Astrocyte of the spinal cord (primary cell): ENCODE measurements at places on chromosomes 3 and 15.
A peak's percentile ranks its signal among the peaks of the same experiment; 100 is the strongest.

GRCh38 chr3:14525685-14526631 is 14.2 kb downstream of the GRIP2 start:
- no peak for DNase-seq

DNA sequence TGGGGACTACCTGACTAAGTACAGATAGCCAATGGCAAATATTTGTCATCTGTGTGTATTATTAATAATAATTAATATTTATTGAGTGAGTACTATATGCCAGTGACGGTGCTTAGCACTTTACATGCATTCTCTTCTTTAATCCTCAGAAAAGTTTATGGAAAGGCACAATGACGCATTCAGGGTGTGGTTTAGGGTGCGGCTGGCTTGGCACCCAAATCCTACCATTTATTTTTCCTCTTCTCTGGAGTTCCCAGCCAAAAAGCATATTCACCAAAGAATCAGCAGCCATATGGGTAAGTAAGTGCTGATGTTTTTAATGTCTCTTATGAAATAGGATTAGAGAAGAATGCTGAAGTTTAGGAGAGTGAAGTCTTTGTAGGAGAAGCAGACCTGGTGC is 140.4 kb upstream of the TP63 start:
- no peak for DNase-seq

DNA sequence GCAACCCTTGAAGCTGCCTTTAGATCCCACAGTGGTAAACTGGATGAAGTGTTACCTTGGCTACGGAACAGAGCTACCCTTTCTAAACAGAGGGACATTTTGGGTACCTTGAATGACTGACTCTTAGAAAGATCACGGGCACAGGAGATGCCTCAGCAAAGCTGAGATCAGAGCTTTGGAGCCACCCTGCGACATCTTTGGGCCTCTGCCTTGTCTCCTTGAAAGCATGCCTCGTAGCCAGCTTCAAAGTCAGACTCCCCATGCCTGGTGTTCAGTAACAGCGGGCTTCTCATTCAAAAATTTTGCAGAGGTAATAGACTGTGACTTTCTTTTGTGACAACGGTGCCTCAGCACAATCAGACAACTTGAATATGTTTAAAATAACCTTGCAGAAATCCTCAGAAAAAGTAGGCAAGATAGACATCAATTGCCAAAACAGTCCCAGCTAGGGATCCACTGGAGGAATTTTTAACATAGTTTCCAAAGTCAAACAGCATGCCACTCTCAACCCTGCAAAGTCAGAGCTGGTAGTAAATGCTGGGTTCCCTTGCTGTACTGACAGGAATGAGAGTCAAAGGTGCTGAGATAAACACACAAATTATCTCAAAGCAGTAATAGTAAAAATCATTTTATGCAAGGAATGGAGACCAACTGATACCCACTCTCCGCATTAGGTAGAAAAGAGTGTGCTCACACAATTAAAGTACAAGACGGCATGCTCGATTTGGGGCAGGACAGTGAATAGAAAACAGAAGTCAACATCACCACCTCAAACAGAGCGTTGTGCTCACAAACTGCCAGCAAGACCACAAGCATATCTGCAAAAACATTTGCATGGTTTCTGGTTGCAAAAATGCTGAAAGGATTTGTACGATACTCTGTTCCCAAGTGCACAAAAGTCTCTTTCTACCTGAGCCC is 82.1 kb downstream of the MYO1E start:
- DNase-seq: no peak

DNA sequence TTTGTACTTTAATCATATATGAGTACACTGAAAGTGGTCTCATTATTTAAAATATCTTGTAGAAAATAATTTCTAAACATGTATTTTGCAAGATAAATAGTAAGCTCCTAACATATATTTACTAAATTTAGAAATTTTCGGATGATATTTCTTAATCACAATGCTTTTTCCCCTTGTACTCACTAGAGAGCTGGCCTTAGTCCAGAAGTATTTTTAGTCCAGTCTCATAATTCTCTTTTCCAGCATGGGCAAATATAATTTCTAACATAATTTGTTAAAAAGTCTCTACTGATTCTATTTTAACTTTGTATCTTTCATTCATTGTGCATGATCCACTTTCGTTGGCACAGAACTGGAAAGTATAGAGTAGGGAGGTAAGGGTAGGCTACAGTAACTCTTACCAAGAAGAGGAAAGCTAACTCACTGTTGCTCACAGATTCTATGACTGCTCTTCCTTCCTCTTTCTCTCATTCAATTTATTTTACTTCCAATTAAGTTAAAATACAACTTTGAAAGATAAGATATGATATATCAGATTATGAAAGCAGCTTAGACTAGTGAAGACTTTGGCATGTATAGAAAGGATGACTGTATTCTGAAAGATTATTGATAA is 39.3 kb downstream of the FGF7 start:
- no peak for DNase-seq

GRCh38 chr3:81521855-81522254 is 239.6 kb downstream of the GBE1 start:
- DNase-seq: no peak

DNA sequence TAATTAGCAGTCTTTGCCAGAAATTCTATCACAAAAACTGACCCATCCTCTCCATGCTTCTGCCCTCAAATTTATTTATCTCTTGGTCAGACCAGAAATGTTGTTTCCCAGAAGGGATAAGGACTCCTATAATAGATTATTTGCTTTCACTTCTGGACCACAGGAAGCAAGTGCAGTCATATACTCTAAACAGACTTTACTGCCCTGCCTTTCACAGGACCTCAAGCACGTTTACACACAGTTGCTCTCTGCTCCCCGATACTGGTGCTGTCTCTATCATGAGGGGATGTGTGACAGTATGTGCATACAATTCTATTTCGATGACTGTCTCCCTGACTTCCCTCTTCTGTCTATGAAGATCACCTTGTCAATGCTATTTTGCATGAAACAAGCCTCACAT is 205.5 kb upstream of the TGFBR2 start:
- peak; percentile 15 for DNase-seq

- DNase-seq: no peak
Measured at GRCh38 chr3:79258479-79258878, 509.3 kb downstream of the ROBO1 start.

GRCh38 chr3:49727924-49728361 is 4.2 kb upstream of the GMPPB start:
- DNase-seq: no peak

DNA sequence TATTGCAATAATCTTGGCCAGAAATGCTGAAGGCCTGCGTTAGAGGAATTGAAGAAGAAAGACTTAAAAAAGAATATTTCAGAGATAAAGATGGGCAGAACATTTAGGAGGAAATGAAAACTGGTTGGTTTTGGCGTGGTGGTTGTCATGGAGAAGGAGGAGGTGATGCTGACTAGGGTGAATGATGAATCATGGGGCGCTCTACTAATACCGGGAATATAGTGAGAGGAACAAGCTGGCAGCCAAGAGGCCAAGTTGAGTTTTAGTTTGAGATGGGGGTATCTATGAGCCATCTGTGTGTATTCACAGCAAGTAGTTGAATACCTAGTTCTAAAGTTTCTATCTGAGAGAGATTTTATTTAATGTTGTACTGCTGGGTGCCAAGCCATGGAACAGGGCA is 6.8 kb upstream of the GAP43 start:
- no peak for DNase-seq

DNA sequence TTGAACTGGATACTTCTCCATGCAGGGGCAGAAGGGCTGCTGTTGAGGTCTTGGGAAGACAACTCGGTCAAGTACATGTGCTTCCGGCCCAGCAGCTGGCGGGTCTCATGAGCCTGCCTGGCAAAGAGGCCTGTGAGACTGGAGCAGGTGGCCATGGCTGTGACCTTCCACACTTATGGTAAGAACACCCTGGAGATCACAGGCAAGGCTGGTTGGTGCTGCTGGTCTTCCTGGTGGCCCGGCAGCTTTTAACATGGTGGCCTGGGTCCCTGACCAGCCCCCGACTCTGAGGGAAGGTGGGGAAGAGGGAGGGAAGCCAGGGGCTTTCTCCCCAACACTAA is 15.4 kb downstream of the CHRD start:
- DNase-seq: no peak

DNA sequence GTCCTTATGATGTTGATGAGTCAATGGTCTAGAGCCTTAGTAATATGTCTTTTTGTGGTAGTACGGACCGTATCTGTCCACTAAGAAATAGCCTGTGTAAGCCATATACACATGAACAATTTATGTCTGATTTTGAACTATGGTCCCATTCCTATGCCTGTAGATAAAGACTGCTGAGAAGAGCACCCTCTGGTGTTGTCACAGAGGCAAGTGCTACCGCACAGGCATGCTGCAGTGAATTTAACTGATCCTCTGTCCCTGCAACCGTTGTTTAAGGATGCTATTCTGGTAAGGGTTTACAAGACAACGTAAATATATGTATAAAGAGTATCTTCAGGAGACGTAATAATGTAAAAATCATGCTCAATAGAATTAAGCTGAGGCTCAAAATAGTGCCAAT is 170.7 kb downstream of the UBE3A start:
- no peak for DNase-seq

DNA sequence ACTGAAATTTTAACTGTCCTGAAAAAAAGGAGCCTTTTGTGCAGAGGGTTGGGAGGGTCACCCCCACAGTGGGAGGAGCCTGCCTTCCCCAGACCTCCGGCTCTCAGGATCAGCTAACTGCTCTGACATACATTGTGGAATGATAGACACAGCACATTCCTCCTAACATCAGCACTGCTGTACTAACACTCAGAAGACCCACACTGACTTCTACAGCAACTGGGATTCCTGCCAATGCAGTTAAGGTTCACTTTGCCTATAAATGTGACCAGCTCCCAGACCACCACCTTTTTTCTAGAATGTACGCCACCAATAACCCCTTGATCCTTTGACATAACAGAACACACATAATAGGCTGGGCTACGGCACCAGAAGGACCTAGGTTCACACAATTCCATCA is 3.2 kb downstream of the CPEB1 start:
- no peak for DNase-seq

GRCh38 chr3:72848703-72849081 is 447 bp upstream of the SHQ1 start:
- no peak for DNase-seq

- no peak for DNase-seq
Measured at GRCh38 chr15:57111002-57111401, 192.6 kb downstream of the TCF12 start.

DNA sequence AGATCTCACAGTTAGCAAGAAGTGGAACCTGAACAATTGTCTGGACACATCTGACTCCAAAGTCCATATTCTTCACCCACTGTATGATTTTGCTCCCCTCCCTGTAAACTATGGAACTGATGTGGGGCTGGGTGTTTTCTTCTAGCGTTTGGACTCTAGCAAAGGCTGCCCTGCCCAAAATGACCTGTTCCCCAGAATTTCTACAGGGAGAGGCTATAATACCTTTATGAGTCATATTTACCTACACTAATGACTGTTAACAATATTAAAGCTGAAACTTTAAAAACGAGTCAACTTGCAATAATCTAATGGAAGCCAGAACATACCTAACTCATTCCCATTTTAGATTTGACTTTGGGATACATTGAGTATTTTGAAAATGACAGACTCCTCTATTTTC is 531.2 kb upstream of the CFAP20DC start:
- DNase-seq: no peak

DNA sequence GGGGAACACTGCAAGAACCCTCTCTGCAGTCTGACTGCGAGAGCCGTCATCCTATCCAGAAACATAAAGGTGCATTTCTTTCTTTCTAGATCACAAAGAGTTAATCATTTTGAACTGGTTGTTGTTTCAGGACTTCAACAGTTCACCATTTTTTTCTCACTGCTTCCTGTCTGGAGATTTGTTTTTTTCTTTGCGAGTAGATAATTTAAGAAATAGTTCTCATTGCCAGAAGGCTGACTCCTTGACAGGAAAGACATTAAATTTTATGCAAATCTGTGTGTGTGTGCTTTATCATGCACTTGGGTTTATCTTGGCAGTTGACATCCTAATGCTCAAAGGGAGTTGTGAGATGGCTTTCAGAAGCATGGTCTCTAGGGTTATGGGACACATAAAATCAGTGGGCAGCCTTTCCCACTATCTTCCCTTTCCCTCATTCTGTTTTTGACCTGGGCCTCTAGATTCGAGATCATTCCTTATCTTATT is 123.5 kb upstream of the TBL1XR1 start:
- no peak for DNase-seq

GRCh38 chr3:16950282-16950681 is 65.5 kb downstream of the PLCL2 start:
- no peak for DNase-seq

DNA sequence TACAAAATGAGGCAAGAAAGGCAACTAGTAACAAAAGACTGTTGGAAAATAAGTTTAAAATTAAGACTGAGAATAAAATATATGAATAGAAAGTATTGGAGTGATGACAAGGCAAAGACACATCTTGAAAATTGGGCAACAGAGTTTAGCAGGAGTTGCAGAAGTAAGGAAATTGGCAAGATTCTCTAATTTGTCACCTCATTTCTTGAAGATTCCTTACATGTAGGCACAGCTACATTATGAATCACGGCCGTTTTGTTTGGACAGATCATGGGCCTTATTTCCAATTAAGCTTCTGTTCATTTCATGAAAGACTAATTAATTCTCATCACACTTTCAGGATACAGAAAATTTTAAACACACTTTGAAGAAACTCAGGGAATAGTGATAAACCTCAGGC is 170.1 kb downstream of the ROBO1 start:
- DNase-seq: no peak

DNA sequence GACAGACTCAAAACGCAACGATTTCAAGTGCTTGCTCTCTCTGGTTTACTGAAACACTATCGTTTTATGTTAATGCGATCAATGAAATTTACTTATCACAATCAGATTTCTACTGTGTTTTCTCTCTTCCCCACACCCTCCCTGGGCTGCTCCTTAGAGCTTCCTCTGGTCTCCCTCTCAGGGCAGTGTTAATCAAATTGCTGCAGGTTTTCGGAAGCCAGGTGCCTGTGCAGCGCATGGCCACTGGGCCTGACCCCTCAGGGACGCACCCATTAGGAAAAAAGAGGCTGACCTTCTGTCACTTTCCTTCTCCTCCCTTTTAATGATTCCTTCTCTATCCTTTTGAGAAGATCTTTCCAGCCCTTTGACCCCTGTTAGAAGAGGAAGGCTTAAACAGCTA is 134.5 kb upstream of the ONECUT1 start:
- DNase-seq: no peak

- DNase-seq: no peak
Measured at GRCh38 chr15:67790610-67791319, 34.5 kb upstream of the SKOR1 start.

DNA sequence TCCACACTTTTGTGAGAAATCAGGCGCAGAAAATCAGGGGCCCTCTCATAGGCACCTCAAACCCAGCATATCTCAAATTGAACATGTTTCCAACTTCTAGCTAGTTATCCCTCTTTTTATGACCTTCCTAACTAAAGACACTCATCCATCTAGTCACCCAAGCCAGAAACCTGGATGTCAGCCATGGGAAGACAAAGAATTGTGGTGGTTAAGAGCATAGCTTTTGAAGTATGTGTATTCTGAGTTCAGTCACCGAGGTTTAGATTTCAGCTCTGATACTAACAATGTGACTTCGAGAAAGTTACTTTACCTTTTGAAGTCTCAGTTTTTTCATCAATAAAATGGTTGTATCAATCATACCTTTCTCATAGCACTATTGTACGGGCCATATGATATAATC is 495.5 kb downstream of the NLGN1 start:
- DNase-seq: peak; percentile 86
